ENCODE measurements at places on chromosomes 2 and 18.

DNA sequence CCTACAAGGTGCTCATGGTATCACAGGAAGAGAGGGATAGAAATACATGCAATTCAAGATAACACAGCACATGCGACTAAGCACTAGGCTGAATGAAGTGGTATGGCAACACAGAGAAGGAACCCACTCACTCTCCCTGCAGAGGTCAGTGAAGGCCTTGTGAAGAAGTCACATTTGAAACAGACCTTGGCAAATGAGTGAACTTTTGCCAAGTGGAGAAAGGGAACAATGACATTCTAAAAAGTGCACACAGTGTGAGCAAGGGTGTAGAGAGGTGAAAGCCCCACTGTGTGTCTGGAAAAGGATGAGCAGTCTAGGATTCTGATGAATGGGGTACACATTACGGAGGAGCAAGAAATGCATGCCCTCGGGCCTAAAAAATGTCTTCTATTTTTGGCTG lies 23.3 kb downstream of the KLF7 start:
- DNase-seq = peak; percentile 81

- DNase-seq = no peak
Measured at GRCh38 chr2:111618226-111618977, 265.6 kb downstream of the ANAPC1 start.

GRCh38 chr2:158894572-158894971 lies 73.9 kb upstream of the TANC1 start:
- no peak for DNase-seq

DNA sequence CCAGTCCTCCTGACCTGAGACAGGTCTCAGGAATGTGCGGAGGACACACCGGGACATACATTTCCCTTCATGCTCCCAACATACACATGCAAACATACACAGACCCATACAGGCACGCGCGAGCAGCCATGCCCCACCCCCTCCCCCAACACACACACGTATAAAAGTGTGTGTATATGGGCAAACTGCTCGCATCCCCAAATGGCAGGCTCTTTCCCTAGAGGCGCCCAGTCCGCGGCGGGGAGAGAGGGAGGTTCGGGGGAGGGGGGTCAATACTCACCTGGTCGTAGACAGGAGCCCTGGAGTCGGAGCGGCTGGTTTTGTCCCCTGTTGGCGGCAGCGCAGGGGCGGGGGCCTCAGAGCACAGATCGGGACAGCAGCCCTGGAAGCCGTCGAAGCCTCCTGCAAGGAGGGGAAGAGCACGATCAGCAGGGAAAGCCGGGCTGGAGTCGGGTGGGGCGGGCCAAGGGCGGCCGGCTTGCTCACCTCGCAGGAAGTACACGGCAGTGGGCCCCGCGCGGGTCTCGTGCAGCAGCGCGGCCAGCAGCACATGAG lies 682 bp downstream of the DUSP2 start:
- peak; percentile 62 for DNase-seq

DNA sequence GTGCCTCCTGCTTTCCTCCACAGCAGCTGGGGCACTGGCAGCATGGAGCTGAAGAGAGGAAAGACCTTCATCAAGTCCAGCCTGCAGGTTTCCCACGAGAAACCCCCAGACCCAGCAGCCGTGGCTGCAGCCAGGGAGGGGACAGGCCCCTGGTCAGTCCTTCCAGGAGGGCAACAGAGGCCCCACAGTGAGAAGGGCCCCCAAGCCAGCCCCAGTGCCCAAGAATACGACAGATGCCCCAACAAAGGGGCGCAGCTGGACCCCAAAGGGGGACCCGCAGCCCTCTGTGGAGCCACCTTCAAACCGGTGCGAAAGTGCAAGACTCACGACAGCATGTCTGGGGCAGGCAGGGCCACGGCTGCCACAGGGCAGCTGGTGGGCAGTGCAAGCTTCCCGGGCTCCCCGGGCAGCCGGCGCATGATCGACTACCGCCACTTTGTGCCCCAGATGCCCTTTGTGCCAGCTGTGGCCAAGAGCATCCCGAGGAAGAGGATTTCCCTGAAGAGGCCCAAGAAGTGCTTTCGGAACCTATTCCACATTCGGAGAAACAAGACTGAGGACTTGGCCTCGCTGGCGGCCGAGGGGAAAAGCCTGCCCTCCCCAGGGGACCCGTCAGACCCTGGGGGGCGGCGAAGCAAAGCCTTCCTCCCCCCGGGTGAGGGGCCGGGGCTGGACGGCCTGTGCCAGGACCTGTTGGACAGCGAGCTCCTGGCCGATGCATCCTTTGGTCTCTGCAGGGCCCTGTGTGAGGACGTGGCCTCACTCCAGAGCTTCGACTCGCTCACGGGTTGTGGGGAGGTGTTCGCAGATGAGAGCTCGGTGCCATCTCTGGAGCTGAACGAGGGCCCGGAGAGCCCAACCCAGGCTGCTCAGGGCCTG lies 6.9 kb downstream of the AMER3 start:
- DNase-seq = no peak

DNA sequence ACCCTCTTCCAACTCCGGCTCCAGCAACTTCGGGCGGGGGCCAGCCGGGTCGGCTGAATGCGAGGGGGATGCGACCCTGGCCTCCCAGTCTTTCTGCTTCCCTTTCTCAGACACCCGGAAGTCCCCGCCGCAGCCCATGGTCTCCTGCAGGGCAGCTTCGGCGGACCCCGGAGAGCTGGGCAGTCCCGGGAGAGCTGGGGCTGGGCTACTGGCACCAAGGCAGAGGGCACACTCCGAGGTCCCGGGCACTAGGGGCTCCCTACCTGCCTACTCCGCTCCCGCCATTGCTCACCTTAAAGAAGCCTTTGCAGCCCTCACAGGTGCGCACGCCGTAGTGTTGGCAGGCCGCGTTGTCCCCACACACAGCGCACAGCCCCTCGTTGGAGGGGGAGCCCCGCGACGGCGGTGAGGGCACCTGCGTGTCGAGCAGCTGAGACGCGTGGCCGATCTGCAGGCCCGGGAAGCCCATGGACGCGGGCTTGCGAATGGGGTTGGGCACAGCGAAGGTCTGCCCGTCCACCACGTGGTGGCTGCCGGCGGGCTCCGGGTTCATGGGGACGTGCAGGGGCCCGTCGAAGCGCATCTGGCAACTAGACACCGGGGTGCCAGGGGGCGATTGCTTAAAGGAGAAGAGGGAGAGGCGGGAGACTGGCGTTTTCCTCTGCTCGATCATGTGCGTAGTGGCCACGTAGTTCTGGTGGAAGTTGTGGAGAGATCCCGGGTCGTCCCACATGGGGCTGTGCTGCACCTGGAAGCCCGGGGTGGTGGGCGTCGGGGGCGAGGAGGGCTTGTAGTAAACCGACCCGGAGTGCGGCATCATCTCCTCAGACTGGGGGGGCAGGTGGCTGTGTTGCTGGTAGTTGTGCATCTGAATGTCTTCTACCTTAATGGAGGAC lies 3.2 kb downstream of the NR4A2 start:
- DNase-seq = peak; percentile 56

DNA sequence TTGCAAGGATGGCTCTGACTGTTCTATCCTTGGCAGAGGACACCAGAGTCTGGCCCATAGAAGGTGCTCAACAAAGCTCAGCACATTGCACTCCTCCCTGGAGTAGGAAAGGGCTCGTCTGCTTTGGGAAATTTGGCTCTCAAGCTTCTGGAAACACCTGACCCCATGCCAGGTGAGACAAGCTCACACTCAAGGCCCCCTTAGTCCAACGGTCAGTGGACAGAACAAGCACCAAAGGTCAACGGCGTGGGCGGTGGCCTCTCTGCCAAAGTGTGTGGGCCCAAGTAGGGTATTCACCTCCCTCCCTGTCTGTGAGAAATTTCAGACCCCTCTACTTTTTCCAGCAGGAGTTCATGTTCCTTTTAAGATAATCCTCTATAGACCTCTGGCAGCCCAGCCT lies 2.0 kb upstream of the STEAP3 start:
- DNase-seq = no peak

DNA sequence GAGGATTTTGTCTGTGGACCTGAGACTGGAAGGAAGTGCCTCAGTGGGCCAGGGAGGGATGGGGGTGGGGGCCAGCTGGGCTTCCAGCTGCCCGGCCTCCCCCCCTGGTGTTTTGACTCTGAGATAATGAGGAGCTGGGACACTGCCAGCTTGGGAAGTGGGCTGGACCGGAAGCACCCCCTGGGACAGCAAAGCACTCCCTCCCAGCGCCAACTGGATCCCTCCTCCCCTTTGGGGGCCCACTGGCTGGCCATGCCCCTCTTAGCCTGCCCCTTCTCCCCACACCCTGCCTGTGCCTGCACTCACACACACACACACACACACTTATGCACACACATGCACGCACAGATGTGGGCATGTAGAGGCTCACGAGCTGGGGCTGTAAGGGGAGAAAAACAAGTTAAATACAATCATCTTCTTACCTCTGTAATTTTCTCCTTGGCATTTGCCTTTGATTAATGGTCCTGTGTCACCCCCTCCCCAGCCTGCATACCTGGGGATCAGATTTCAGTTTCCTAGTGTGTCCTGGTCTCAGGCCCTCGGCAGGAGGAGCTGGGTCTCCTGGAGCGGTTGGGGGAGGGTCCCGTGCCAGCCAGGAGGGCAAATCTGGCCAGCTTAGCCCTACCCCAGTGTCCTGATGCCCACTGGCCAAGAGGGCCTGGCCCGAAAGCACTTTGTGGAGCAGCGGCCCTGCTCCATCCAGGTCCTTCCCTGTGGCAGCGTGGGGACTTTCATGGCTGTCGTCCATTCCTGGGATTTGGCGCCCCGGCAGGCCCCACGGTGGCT lies 3.6 kb downstream of the ITM2C start:
- DNase-seq = peak; percentile 91

- DNase-seq = no peak
Measured at GRCh38 chr18:55908901-55909366, 320.9 kb upstream of the TCF4 start.

DNA sequence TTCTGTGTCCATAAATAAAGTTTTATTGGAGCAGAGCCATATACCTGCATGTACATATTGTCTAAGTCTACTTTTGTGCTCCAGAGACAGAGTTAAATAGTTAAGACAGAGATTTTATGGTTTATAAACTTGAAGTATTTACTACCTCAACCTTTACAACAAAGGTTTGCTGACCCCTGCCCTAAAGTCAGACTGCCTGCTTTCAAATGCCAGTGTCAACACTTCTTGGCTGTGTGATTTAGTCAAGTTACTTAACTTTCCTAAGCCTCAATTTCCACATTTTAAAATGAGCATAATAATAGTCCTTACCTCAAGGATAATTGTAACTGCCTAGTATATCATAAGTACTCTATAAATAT lies 44.4 kb upstream of the ITPRID2 start:
- DNase-seq = no peak

DNA sequence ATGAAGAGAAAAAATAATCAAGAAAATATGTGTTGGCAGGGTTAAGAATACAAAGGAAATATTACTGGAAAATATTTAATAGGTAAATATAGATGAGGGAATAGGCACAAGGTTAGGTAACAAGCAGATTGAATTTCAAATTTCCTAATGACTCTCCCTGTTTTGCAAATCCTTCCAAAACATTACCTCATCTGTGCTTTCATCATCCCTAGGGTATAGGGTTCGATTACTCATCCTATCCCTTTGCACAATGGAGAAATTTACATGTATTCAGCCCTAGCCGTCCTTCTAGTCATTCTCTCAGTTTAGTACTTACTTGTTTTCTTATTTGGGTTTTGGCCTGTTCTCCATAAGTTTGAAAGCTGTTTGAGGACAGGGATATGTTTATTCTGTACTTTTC lies 864.6 kb upstream of the FSHR start:
- peak; percentile 68 for DNase-seq

GRCh38 chr2:1738163-1738562 lies 6.2 kb downstream of the PXDN start:
- no peak for DNase-seq

GRCh38 chr2:137411585-137411984 lies 552.7 kb upstream of the HNMT start:
- peak; percentile 3 for DNase-seq

DNA sequence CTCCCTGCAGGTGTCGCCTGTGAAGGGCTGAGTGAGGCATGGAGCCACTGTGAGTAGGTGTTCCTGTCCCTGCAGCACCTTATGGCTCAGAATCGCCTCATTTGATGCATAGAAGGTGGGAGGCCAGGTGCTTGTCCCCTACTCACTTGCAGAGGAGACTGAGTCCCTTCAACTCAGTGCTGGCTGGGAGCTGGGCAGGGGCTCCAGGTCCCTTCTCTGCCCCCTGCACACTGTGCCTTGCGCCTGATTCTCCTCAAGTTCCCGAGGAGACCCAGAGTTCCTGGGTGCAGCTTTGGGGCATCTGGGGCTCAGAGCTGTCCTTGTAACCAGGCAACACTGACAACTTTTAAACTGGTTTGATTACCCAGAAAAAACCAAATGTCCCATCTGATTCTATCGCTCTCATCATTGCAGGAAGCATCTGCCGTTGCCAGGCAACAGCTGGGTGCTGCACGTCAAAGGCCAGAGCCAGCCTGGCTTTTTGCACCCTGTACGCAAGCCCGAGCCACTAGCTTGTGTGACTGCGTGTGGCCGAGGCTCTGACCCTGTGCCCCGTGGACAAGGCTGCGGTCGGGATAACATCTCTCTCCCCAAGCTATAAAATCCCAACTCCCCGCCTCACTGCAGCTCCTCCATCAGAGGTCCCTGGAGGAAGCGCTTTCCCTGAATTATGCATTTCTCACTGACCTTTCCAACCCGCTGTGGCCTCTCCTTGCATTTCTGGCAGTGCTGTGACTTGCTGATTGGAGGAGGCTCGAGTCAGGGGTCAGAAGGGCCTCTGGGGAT lies 130.8 kb upstream of the HDAC4 start:
- DNase-seq = no peak

DNA sequence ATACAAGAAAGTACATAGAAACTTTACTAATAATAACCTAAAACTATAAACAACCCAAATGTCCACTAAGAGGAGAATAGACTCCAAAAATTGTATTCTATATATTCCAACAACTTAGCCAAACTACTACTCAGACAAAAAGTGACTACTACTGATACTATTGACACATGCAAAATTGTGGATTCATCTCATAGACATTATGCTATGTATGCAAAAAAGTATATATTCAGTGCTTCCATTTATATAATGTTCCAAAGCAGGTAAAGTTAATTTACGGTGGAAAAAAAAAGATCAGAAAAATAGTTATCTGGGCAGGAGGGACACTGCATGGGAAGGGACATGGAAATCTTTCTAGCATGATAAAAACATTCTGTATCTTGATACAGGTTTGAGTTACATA lies 62.0 kb upstream of the SRD5A2 start:
- DNase-seq = no peak

DNA sequence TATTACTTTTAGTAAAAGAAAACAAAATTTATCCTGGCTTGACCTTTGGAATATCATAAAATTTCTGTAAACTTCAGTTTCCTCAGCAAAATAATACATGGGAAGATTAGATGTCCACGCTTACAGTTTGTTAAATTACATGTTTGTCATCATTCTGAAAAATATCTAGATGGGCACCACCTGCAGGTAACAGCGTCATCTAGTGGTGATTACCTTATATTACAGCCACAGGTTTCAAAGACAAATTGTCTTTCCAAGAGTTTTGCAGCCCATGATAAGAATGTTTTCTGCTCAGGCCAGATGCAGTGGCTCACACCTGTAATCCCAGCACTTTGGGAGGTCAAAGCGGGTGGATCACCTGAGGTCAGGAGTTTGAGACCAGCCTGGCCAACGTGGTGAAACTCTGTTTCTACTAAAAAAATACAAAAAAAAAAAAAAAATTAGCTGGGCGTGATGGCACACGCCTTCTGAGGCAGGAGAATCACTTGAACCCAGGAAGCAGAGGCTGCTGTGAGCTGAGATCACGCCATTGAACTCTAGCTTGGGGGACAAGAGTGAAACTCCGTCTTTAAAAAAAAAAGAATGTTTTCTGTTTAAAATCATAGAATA lies 96.3 kb upstream of the RASGRP3 start:
- DNase-seq = peak; percentile 54

Data from mesendoderm (in vitro differentiated cells).